Brain microvascular endothelial cell (primary cell): ENCODE measurements at places on chromosomes 1 and 21.

DNA sequence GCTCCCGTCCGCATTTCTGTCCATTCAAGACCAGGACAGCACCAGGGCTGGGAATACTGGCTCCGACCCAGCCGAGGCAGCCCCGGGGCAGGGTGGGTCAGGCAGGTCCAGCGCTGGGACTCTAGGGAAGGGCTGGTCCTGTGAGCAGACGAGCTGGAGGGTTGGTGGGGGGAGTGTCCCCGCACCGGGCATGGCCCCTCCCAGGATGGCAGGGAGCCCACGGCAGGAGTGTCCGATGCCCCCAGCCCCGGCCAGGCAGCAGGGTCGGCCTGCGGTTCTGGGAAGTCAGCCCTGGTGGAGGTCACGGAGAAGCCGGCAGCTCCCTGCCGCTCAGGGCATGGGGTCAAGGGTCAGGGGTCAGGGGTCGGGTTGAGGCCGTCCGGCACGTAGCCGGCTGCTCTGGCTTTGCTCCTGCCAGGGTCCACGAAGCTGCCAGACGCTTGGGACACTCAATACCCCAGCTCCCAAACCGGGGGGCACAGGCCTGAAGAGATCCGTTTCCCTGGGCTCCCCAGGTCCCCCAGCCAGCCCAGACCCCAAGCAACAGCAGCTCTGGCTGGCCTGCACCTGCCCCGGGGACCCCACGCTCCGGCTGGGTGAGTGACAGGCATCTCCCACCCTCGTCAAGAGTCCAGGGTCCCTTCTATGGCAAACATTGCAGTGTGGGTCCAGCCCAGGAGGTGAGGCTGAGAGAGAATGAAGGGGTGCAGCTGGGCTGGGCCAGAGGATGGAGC is 6.7 kb downstream of the C1QTNF12 start:
- DNase-seq: no peak

GRCh38 chr21:31901315-31901714 is 28.5 kb downstream of the HUNK start:
- no peak for DNase-seq

GRCh38 chr1:92752719-92753118 is 32.2 kb downstream of the EVI5 start:
- peak; percentile 19 for DNase-seq

DNA sequence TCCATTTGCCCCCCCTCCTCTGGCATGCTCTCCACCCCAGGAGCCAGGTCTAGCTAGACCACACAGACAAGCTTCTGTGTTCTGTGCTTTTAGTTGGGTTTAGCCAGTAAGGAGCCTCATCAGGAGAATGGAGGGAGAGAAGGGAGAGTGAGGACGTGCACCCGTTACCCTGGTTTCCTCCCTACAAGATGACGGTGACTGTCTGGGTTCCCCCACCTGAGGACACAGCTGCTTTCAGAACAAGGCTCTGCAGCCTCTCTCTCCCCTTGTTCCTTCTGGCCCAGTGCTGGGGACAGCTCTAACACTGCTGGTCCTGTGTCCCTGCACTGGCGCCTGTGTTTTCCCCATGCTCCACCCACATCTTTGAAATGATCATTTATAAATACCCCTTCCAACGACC is 184.4 kb upstream of the GALNT2 start:
- DNase-seq: no peak

DNA sequence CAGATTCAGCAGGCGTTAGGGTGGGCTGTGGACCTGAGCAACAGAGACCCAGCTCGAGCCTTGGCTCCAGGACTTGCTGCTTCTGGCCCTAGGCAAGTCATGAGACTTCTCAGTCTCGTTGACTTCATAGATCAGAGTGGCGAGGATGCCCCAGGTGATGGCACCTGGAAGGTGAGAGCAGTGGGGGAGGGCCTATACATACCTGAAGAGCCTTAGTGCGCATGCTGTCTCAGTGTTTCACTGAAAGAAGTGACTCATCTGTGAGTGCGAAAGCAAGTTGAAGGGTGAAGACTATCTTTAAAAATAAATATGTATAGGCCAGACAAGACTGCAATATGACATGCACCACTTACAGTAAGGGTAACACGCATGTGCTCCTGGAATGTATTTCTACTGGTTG is 10.1 kb downstream of the PLEKHA6 start:
- DNase-seq: no peak

GRCh38 chr1:228784181-228784580 is 48.9 kb downstream of the RHOU start:
- DNase-seq: no peak

DNA sequence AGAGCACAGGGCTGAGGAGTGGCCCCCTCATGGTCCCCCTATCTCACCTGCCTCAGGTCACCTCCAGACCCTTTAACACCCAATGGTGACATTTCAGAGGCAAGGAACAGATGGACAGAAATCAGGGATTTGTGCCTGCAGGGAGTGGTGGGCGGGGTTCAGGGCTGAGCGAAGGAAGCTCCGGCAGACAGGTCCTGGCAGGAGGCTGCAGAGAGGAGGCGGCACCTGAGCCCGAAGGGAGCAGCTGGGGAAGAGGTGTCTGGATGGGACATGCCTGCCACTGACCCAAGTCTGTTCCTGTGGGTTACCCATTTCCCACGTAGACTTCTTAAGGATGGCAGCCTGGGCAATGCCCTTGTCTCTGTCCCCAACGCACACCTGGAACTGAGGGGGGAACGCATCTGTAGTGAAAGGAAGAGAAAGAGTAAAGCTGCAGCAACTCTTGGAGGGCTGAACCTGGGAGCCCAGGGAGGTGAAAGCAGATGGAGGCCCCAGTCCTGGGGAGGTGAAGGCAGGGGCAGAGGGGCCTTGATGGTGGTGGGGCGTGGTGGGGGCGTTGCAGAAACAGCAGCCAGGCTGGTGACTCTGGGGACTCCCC is 61.6 kb upstream of the ADARB1 start:
- DNase-seq: no peak

DNA sequence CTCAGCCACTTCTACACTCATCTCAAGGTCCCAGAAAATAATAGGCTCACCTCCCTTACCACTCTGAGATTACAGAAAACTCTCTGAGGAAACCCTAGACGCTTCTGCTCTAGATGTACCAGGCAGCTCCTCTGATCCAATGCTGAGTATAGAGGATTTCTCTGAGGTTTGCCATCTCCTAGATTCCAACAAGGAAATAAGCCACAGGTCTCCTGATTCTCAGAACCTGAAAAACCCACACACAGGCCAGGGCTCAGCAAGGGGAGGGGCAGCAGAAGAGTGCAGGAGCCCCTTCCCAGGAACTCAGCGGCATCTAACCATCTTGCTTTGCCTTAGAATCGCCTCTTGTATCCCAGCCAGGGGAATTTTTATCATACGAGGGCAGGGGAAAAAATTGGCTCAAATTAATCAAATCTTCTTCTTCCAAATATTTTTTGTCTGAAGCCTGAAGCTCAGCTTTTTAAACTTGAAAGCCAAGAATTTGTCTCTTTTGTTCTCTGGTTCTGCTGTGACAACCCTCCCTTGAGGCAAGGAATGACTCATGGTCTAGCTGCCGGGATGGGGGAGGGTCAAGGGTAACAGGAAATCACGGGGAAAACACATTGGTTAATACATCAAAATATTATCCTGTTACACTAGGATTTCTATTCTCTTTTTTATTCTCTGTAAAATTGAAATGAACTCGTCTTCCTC is 30.8 kb downstream of the GORAB start:
- DNase-seq: peak; percentile 86

DNA sequence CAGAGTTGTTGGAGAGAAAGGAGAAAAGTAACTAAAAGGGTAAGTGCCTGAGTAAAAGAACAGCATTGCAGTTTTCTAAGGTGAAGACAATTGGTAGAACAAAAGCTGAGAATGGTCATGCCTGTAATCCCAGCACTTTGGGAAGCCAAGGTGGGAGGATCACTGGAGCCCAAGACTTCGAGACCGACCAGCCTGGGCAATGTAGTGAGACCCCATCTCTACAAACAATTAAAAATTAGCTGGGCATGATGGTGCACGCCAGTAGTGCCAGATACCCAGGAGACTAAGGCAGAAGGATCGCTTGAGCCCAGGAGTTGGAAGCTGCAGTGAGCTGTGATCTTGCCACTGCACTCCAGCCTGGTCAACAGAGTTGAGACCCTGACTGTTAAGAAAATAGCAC is 15.2 kb upstream of the PGD start:
- no peak for DNase-seq

DNA sequence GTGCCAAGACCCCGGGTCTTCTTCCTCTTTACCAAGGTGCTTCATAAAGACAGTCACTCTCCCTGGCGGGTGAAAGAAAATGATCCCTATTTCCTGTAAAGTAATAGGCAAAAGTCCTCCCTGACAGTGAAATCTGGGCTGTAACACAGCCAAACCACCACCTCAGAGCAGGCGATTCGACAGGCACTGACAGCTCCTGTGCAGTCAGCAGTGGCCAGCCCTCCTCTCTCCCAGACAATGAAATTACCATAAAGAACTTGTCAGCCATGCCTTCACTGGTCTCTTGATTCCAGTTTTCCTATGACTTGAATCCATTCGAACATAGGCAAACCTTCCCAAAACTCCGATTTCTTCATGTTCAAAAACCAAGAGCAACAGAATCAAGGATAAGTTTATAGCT is 492.2 kb upstream of the DAB1 start:
- DNase-seq: no peak

DNA sequence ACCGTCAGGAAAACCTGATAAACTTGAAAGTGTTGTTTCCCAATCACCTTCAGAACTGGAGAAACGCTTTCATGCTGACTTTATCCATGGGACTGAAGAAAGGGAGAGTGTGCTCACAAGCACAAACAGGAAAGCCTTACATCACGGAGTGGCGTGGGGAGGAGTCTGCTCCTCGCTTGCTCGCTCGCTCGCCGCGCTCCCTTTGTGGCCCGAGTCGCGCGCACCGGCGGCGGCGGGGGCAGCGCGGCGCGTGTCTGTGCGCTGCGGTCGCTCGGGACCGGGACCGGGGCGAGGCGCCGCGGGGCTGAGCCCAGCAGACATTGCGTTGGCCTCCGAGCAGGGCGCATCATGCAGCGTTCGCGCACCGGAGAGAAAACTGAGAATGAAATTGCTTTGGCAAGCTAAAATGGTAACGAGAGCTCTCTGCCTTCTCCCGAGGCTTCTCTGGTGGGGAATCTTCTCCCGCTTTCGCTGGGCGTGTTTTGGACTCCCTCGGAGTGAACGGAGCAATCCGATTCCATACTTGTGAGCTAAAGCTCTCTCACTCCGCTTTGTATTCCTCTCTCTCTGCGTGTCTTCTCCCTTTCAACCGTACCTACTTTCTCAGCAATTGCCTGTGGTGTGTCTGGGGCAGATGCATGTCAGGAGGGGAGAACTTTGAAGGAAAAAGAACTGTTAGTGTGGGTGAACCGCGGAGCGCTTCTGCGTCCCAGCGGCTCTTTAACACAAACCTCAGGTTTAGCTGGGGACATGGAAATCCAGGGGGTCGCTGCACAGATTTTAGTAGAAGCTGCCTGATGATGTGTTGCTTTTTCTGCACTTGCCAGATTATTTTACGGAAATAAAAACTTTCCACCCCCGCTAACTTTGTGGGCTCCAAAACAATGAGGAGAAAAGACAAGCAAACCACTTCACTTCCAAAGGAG is at the start of gene RGL1:
TSS of gene RGL1 (plus strand) at position 205 of the 926 bp plus-strand sequence. CDS start at position 383, 178 bp downstream.
- peak; percentile 64 for DNase-seq

DNA sequence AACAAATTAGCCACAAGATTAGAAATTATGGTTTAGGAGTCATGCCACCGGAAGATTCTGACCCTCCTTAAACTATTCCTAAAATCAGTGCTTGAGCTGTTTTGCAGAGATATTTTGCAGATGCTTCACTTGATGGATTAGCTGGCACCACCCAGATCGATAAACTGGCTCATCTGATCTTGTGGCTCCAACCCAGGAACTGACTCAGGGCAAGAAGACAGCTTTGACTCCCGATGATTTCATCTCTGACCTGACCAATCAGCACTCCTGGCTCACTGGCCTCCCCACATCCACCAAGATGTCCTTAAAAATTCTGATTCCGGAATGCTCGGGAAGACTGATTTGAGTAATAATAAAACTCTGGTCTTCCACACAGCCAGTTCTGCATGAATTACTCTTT is 221.6 kb downstream of the RHOU start:
- DNase-seq: no peak

DNA sequence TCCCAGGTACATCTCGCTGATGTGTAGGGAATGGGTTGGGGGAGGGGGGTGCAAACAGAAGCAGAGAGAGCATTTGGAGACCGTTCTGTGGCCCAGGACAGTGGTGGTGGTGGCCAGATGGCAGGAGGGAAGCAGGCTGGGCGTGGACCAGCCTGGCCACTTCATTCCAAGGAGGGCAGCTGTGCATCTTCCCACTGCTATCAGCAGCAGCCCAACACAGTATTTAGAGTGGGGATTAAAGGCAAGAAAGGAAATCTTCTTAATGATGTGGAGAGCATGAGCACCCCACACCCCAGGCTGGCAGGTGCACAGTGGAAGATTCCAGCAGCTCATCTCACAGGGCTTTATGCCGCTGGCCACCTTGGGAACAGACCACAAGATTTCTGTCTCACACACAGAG is 198.7 kb downstream of the NPHP4 start:
- DNase-seq: no peak

GRCh38 chr1:84090447-84091245 is 53.4 kb upstream of the PRKACB start:
- DNase-seq: no peak

DNA sequence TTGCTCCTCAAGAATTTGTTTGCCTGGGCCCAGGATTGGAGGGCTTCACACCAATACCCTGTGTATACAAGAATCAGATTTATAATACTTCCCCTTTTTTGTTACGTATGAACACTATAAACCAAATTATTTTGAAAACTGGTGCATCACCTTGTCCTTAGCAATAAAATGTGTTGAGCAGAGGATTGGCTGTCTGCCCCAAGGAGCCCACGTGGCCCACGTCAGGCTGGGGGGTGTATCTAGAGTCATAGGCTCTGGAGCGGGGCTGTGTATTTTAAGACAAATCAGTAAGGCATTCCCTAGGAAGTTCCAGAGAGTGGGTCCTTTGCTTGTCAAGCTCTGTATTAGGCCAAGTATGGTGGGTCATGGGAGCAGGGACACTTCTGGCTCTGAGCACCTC is 2.0 kb upstream of the ST3GAL3 start:
- DNase-seq: no peak

DNA sequence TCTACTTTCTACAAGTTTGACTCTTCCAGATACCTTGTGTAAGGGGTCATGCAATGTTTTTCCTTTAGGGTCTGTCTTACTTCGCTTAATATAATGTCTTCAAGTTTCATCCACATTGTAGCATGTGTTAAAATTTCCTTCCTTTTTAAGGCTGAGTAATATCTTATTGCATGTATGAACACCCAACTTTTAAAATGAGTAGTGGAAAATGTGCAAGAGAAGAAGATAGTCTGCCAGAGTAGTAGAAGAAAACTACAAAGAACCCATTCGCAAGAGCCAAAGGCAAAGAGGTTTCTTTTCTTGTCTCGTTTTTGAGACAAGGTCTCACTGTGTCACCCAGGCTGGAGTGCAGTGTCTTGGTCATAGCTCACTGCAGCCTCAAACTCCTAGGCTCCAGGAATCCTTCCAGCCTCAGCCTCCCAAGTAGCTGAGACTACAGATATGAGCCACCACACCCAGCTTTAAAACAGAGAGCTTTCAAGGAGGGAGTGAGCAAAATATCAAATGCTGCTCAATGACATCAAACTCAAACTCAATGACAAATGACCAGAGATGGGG is 9.4 kb downstream of the IL23R start:
- DNase-seq: no peak

GRCh38 chr1:206682111-206682510 is 2.6 kb upstream of the MAPKAPK2 start:
- DNase-seq: no peak

GRCh38 chr1:106564192-106564591 is 492.3 kb upstream of the PRMT6 start:
- no peak for DNase-seq

- no peak for DNase-seq
Measured at GRCh38 chr1:32249831-32250525, 1.1 kb upstream of the LCK start.
